ENCODE measurements at places on chromosomes 11 and 22.
A peak's percentile ranks its signal among the peaks of the same experiment; 100 is the strongest.

DNA sequence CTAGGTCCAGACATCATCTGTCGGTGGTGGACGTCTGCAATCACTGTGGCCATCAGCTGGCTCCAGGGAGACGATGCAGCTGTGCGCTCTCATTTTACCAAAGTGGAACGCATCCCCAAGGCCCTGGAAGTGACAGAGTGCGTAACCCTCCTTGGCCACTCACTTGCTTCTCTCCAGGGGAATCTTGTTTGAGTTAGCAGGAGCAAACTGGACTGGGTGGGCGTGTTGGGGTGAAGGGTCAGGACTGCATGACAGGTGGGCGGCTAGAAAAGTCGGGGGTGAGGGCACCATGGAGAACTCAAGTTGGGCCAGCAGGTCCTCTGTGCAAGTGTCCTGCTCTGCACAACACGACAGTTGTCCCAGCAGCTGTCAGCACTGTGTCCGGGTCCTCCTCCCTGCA is 16.2 kb downstream of the SHISA8 start:
- DNase-seq: no peak

- DNase-seq: peak; percentile 89
Observed at GRCh38 chr22:46087816-46088277, 62.5 kb upstream of the PPARA start.

DNA sequence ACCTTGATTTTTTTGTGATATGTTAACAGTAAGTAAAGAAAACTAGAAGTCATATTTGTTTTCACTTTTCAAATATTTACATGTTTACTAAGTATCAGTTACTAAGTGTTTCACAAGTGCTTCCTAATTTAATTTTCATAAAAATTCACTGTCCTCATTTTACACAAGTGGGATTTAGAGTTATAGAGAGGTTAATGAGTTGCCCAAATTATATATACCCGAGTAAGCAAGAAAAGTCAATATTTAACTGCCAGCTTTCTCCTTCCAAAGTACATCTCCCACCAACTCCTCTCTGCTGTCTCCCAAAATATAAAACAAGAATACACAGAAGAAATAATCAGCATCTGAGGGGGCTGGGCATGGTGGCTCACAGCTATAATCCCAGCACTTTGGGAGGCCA is 896.7 kb upstream of the ANO3 start:
- no peak for DNase-seq

DNA sequence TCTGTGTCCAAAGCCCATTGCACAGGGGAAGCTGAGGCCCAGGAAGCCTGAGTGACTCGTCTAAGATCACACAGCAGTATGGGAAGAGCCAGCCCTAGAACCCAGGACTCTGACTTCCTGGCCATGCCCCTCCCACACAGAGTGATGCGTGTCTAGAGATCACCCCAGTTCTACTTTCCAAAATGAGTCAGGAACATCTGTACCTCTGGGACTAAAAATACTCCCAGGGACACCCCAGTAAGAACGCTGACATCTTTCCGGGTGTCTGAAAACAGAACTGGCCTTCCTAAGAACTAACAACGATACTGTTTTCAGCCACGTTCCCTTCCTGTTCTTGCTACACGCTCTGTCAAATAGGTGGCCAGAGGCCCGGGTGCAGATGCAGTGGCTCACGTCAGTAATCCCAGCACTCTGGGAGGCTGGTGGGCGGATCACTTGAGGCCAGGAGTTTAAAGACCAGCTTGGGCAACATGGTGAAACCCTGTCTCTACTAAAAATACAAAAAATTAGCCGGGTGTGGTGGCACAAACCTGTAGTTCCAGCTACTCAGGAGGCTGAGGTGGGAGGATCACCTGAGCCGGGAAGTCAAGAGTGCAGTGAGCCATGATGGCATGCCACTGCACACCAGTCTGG is 21.7 kb upstream of the PDGFB start:
- DNase-seq: no peak

DNA sequence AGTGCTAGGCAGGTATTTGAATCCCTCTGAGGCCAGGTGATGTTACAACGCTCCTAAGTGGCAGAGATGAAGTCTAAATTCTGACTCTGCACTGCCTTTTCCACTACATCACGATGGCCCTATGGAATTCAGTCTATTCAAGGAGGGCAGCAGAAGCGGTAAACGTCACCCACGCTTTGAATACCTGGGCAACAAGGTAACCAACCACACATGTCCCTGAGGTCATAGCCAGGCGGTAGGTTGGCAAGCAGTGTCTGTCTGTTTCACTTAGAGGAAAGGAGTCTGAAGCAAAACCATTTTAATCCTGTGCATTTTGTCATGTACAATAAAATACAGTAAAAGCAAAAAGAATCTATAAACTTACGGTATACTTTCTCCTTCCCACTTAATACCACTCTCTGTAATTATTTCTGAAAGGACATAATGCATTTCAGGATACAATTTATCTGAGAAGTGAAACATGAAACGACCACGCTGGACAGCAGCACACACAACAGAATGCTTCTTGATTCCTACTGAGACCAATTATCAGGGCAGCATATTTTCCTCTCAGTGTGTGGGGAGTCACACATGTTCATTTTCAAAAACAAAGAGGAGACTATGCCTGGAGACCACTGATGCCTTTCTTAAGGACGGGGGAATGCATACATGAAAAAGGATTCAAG is 51.3 kb downstream of the PRDM10 start:
- no peak for DNase-seq

DNA sequence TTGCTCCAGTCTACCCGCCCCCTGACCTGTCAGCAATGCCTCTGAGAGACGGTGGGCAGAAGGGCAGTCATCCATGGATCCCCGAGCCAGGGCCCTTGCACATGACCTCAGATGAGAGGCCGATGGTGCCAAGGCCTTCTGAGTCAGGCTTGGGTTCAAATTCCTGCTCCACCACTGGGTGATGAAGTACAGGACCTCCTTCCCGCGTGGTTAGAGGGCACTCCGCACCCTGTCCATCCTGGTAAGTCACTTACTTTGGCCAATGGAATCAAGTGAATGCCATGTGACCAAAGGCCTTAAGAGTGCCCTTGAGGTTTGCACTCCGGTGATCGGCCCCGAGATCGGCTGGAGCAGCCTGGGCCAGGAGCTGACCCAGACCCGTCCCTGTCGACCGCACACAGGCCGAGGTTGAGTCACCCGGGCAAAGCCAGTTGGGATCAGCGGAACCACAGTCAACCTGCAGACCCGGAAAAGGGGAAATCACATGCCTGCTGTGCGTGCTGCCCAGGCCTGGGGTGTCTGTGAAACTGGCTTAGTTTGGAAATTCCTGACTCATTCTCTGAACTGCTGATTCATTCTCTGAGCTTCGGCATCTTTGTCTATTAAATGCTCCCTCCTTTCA is 48.9 kb downstream of the RTL6 start:
- peak; percentile 92 for DNase-seq

GRCh38 chr11:113684496-113684895 is 21.6 kb downstream of the TMPRSS5 start:
- DNase-seq: no peak

DNA sequence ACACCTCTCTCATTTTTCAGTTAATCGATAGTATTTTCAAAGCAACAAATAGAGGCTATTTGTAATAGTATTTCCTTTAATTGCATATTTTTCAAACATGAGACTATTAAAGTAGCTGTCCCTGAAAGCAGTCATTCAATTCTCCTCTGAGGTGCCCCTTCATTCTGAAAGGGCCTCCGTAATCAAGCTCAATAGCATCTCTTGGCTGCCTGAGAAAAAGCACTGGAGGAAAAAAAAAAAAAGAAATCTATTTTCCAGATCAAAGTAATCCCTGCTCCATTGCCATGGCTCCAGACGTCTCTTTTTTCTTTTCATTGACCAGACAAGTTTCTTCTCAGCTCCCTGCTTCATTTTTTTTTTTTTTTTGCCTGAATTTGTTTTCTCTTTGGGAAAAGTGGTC is 154.5 kb upstream of the BLID start:
- no peak for DNase-seq

DNA sequence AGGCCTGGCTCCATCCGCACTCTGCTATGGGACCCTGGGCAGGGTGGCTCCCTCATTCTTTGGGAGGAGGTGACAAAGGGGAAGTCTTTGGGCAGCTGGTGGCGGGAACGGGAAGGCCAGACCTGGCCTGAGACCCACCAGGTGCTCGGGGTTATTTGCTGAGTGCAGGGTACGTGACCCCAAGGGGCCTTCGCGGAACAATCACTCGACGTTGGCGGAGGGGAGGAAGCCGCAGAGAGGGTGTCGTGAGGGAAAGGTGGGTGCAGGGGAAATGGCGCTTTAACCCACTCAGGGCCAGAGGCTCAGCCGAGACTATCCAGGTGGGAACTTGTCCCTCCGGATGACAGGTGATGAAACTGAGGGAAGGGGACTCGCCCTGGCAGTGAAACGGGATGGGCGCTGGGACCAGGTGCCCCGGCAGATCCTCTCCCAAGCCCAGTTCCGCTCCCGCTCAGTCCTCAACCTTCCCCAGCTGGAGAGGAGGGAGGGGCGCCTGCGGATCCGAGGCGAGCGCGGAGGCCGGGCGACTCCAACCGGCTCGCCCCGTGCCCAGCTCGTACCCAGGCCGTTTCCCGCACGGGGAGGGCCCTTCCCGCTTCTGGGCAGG is 911 bp downstream of the A4GALT start:
- no peak for DNase-seq

DNA sequence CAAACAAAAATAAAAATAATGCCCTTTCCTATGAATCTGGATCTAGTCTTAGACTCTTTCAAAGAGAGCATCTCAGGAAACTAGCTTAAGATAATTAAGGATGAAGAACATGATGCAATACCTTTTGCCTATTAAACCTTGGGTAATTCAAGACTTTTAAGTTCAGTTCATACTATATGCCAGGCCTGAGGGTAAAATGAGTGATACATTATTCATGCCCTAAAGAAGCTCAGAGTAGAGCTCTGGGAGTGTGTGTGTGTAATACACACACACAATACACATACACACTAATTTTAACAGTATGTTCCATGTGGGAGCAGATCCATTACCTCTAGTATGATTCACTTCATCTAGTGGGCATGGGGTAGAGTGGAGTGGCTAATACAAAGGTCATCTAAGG is 651.4 kb upstream of the CHORDC1 start:
- no peak for DNase-seq

GRCh38 chr22:43151251-43152002 is at the start of gene TSPO:
TSPO (plus strand) TSS chr22:43151559; CDS start chr22:43159239, 7,680 bp downstream.
- no peak for DNase-seq

DNA sequence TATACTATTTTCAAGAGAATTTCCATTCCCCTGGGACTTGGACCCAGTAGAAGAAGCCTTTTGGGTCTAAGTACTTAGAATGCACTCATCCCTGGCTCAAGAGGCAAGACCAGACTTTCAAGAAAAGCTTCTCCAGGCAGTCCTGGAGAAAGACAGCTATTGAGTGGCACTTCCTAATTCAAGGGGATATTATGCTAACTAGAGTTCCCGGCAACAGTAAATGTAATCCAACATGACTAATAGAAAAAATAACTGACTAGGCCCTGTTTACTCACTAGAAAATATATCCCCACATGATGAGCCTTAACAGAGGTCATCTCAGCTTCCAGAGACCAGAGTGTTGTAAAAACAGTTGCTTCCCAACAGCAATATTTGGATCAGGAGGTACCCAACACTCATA is 47.2 kb upstream of the AKIP1 start:
- DNase-seq: peak; percentile 70

- DNase-seq: no peak
Observed at GRCh38 chr11:132878111-132878510, 654.2 kb downstream of the OPCML start.

- no peak for DNase-seq
Observed at GRCh38 chr11:42407341-42407740, 904.5 kb upstream of the API5 start.

DNA sequence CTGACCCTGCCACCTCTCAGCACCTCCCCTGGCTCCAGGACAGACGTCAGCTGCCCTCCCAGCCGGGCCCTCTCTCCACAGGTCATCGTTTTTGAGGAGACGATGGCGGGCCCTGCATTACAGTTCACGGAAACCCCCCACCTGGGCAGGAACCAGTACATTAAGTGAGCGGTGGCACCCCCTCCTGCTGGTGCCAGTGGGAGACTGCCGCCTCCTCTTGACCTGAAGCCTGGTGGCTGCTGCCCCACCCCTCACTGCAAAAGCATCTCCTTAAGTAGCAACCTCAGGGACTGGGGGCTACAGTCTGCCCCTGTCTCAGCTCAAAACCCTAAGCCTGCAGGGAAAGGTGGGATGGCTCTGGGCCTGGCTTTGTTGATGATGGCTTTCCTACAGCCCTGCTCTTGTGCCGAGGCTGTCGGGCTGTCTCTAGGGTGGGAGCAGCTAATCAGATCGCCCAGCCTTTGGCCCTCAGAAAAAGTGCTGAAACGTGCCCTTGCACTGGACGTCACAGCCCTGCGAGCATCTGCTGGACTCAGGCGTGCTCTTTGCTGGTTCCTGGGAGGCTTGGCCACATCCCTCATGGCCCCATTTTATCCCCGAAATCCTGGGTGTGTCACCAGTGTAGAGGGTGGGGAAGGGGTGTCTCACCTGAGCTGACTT is 37.0 kb downstream of the B3GAT1 start:
- no peak for DNase-seq

- peak; percentile 36 for DNase-seq
Observed at GRCh38 chr22:26642465-26643417, 14.6 kb upstream of the MIAT start.

GRCh38 chr11:87290304-87290922 is 252.7 kb downstream of the TMEM135 start:
- DNase-seq: peak; percentile 20

GRCh38 chr11:10208131-10208575 is 85.9 kb downstream of the SBF2 start:
- peak; percentile 13 for DNase-seq

- DNase-seq: no peak
Observed at GRCh38 chr11:2755071-2755470, 55.3 kb upstream of the KCNQ1OT1 start.

DNA sequence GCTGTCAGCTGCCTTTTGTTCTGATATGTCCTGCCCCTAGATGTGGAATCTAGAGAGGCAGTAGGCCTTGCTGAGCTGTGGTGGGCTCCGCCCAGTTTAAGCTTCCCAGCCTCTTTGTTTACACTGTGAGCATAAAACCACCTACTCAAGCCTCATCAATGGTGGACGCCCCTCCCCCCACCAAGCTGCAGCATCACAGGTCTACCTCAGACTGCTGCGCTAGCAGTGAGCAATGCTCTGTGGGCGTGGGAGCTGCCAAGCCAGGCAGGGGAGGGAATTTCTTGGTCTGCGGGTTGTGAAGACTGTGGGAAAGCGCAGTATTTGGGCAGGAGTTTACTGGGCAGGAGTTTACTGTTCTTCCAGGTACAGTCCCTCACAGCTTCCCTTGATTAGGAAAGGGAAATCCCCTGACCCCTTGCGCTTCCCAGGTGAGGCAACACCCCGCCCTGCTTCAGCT is 98.5 kb downstream of the SMCO4 start:
- peak; percentile 85 for DNase-seq

All from astrocyte (in vitro differentiated cells and primary cell).